Retina (tissue), 1 donor: ENCODE measurements at places on chromosomes 12 and 14.

DNA sequence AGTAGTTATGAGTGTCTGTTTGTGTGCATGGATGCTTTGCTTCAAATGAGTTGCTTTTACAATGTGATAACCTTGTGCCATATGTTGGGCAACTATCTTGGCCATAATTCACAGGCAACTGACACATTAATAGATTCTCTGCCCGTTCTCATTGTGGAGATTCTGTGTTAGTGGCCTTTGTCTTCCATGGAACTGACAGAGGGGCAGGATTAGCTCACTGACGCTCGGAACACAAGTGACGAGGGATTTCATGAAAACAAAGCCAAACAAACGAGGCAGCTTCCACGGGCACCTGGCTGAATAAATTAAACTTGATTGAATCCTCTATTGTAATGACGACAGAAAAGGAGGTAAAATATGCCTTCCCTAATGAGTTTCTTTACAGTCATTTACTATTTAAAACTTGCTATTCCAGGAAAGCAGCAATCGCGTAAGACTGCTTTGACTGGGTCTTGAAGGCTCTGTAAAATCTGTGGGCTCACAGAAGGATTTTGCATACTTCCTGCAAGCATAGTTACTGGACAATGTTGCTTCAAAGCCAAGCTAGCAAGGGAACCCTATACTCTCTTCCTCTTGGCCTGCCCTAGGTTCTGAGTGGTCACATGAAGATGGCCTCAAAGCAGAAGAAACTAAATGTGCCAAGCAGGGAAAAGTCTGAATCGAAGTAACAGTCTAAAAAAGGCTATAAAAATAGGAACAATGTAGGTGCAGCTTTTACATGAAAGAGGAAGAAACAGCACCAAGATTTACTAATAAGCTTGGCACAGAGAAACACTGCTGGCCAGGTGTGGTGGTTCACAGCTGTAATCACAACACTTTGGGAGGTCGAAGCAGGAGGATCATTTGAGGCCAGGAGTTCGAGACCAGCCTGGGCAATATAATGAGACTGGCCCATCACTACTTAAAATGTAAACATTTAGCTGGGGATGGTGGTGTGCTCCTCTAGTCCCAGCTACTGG lies 28.1 kb upstream of the SINHCAF start:
- peak; percentile 68 for DNase-seq

- DNase-seq = peak; percentile 61
These were observed 43.3 kb downstream of the GALNT9 start for GRCh38 chr12:132285991-132286681.

- no peak for DNase-seq
These were observed 1.6 kb downstream of the AEBP2 start for GRCh38 chr12:19440916-19441315.

- DNase-seq = peak; percentile 9
These were observed 46.5 kb downstream of the ST8SIA1 start for GRCh38 chr12:22287776-22288621.

- no peak for DNase-seq
These were observed 40.6 kb downstream of the ANO2 start for GRCh38 chr12:5904441-5904840.

- no peak for DNase-seq
These were observed 17.4 kb downstream of the CNOT2 start for GRCh38 chr12:70260646-70261045.

- no peak for DNase-seq
These were observed 647 bp upstream of the ESPL1 start for GRCh38 chr12:53267306-53267998.

- no peak for DNase-seq
These were observed 769.4 kb upstream of the USP15 start for GRCh38 chr12:61490526-61491498.

GRCh38 chr12:3491938-3492792 lies 1.2 kb downstream of the PRMT8 start:
- peak; percentile 90 for DNase-seq

- DNase-seq = no peak
These were observed 74.8 kb downstream of the TTC9 start for GRCh38 chr14:70716483-70716882.

- no peak for DNase-seq
These were observed 4.7 kb downstream of the ZDHHC17 start for GRCh38 chr12:76768576-76768975.
